Fibroblast of mammary gland (primary cell): ENCODE measurements at places on chromosomes 1 and 21.

GRCh38 chr1:156496211-156496761 is 4.3 kb downstream of the MEF2D start:
- DNase-seq = peak; percentile 56

- DNase-seq = no peak
Measured at GRCh38 chr1:45335855-45336324, 4.1 kb upstream of the TOE1 start.

DNA sequence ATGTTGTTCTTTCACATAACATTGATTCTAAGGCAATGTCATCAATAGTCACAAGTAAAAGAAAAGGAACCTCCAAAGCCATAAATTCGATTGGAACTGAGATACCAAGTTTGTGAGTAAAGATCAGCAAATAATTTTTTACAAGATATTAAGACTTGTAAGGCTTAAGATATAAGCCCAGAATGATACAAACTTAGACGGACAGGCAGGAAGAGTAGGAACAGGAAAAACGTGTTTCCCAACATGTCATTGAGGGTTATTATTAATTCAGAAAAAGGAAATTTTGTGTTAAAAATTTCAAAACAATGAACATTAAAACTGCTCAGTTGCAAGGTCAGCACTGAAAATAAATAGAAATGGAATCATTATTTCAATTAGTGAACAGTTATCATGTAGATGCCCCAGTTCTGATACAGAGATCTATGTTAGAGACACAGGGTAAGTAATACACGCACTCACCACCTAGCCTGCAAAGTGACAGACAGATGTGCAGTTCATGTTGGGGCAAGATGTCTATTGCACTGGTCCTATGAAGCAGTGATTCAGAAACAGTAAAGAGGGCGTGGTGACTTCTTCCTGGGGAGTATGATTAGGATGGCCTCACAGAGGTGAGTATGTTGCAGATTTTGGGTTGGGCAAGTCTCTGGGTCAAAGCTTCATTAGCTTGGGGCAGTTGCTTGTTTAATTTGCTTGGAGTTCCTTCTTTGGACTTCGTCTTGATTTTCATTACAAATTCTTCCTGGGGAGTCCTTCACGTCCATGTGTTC is 284.4 kb downstream of the SETD4 start:
- no peak for DNase-seq

DNA sequence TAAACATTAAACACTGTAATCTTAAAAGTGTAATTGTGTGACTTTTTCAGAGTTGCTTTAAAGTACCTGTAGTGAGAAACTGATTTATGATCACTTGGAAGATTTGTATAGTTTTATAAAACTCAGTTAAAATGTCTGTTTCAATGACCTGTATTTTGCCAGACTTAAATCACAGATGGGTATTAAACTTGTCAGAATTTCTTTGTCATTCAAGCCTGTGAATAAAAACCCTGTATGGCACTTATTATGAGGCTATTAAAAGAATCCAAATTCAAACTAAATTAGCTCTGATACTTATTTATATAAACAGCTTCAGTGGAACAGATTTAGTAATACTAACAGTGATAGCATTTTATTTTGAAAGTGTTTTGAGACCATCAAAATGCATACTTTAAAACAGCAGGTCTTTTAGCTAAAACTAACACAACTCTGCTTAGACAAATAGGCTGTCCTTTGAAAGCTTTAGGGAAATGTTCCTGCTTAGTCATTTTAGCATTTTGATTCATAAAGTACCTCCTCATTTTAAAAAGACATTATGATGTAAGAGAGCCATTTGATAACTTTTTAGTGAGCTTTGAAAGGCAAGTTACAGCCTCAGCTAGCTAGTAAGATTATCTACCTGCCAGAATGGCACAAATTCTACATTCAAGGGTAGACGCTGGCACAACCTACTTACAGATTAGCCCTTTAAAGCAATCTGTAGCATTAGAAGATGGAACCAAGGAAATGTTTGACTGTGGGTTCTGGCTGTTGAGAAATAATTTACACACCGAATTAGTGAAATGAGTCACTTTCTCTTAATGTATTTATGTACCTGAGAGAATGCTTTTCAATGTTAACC is 9.4 kb downstream of the SOD1 start:
- no peak for DNase-seq

- no peak for DNase-seq
Measured at GRCh38 chr1:107450899-107451664, 310.2 kb downstream of the NTNG1 start.

DNA sequence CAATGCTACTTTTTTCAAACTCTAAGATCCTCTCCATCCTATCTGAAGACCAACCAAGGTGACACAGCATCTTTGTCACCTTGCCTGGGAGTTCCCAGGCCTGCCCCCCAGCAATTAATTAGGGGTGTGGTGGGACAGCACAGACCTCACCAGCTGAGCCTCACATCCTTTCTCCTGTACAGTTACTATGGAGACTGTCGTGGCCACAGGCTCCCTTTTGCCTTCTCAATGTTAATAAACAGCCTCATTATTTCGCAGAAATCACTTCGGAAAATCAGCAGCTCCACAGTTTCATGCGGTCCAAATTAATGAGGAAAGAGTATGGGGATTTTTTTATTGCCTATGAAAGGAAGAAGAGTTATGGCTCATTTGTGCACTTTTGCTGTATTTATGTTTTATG is 378.3 kb downstream of the NPHP4 start:
- DNase-seq = no peak

DNA sequence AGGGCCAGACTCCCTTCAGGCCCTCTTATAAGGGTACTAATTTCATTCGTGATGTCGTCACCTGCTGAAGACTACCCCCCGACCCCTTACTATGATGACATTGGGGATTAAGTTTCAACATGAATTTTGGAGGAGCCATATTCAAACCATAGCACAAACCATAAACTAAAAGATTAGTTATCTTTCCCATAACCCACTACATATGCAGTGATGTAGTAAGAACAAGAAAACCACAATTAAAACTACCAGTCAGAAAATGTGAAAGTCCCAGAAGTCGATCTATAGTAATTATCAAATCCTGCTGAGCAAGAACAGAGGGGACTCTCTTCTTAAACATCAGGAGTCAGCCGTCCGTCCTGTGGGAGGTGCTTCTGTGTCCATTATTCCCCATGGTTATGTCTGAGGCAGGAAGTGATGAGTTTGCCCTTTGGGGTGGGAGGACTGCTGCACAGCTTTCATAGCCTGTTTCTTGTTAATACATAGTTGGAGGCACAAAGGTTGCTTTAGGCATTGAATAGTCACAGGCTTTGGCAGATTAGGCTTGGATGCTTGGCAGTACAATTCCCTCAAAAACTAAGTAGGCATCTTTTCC is 35.9 kb upstream of the PTGFRN start:
- DNase-seq = peak; percentile 33

DNA sequence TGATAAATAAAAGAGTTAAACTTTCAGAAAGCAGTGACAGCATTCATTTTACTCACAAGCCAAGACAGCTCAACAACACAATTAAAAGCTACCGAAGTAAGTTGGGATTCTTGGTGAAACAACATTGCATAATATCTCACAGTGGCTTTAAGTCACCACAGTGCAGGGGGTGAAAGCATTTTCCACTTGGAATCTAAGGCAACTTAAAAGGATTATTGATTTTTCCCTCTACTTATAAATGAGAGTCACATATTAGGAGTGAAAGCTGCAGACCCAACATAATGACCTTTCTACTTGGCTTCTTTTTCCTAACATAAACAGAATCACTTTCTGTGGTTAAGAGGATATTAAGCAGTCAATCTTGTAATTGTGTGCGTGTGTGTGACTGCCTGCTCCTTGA is 536.6 kb upstream of the CXADR start:
- DNase-seq = peak; percentile 7

DNA sequence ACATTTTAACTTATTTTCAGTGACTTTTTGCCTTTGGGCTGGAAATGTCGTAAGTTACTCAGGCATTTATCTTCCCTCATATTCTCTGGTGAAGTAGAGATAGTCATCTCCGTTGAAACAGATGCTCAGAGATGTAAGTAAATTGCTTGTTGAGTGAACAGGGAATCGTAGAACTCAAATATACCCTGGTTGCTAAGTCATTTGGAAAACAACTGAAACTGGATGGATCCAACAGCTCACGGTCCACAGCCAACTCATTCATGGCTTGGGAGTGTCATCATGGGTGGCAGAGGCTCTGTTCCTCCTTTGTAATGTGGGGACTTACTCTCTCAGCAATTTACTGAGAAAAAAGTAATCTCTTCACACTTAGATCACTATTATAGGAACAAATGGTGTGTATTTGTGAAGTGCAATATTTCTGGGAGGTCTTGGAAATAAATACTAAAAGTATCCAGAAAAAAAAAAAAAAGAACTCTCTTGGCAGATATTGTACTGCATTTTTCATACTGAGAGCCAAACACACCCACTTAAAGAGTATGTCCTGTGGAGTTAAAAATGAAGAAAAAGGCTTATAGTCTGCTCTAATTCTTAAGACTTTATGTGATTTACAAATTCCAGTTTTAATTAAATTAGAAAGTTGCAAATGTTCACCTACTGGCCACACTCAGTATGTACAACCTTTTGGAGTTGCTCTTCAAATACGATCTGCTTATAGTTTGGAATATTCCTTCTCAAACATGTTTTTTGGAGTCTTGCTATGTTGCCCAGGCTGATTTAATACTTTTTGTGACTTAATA is 107.4 kb downstream of the LEPR start:
- DNase-seq = no peak

GRCh38 chr1:93753791-93754763 is 72.4 kb upstream of the BCAR3 start:
- peak; percentile 91 for DNase-seq

DNA sequence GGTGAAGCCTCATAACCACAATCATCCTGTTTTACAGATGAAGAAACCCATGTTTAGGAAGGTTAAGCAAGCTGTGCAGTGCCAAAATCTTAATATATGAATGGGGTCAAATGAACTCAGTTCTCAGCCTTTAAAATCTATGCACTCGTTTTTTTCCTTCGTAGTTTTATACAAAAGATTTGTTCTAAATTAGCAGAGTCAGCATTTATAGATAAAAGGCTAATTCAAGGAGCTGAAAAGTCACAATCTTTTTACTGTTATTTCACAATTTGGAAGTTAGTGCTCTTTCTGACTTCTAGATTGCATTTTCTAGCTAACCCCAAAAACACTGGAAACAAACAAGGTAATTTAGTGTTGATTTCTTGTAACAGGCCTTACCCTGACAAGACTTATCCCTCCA is 766.9 kb upstream of the ADGRL4 start:
- no peak for DNase-seq

DNA sequence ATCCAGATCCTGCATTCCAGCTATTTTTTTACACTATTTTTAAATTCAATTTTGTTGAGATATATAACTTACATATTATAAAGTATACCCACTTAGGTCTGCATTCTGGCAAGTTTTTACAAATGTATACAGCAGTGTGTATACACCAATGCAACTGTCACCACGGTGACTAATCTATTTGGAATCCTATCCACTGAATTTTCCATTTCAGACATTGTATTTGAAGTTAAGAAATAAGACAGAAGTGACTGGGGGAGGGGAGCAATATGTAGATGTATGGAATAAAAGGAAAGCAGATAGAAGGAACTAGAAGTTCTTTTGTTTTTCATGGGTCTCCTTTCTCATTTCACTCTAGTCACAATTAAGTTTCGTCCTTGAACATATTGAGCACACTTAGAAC is 431.5 kb upstream of the CHRM3 start:
- no peak for DNase-seq

- DNase-seq = no peak
Measured at GRCh38 chr1:25178917-25179561, 53.3 kb downstream of the SYF2 start.

- DNase-seq = no peak
Measured at GRCh38 chr1:245207056-245207638, 52.4 kb downstream of the KIF26B start.

- peak; percentile 84 for DNase-seq
Measured at GRCh38 chr1:153866045-153866850, 56.5 kb downstream of the GATAD2B start.

DNA sequence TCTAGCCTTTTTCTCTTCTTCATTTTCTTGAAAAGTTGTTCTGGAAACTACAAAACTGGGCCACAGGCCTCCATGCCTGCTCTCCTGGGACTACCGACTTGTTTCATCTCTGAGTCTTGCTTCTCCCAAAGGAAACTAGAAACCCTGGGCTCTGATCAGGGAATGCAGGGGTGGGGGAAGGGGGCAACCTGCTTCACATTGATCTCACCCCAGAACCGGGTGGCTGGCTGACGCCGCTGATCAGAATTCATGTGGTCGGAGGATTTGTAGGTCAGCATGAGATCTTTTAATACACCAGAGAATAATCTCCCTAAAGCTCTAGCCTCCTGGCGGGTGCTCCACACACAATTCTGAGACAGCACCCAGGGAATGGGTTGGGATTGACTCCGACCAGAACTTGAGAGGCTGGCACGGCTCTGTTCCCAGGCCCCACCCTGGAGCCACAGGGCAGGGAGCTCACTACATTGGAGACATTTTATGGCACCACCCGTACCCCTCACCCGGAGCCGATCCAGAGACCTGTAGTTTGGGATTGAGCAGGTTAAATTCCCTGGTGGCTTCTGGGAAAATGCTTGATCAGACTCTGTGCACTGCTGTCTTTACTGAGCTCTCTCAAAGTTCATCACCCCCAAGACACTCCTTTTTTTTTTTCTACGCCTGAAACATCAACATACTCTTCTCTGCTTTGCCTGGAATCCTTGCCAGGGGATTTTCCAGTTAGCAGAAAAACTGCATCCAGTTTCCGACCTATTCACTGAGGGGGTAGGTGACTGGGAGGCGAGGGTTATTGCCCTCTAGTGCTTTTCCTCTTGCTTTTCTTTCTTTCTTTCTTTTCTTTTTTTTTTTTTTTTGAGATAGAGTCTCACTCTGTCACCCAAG is 12.2 kb upstream of the ARHGEF10L start:
- peak; percentile 41 for DNase-seq
